Kasumi-1 (cell line): ENCODE measurements at places on chromosomes 7 and 10.

- peak; percentile 60 for DNase-seq
Observed at GRCh38 chr10:19824381-19825342, 8.4 kb downstream of the PLXDC2 start.

DNA sequence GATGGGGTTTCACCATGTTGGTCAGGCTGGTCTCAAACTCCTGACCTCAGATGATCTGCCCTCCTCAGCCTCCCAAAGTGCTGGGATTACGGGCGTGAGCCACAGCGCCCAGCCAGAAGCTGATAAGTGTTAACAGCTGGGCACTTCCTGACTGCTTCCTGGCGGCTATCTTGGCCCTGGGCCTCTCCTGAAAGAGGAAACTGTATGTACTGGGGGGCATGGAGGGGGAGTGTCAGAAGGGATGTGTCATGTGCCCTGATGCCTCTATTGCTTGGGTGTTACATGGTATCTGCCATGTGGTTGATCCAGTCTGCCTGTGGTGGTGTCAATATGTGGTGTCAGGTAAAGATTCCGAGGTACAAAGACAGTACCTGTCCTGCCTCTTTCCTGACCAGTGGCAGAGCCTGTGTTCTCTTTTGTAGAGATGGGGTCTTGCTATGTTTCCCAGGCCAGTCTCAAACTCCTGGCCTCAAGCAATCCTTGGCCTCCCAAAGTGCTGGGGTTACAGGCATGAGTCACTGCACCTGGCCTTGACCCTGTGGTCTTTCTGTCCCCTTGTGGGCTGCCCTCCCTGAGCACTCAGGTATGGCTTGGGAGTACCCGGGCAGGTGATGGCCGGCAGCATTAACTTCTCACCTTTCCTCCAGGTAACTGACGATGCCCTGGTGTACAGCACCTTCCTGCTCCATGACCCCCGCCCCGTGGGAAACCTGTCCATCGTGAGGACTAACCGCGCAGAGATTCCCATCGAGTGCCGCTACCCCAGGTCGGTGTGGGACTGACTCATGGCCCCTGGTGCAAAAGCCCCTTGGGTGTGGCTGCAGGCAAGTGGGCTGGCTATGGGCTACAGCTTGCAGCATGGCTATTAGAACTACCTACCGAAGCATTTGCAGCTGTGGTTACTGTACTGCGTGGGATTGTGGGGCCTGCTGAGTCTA lies 4.4 kb downstream of the ZP3 start:
- peak; percentile 85 for DNase-seq

DNA sequence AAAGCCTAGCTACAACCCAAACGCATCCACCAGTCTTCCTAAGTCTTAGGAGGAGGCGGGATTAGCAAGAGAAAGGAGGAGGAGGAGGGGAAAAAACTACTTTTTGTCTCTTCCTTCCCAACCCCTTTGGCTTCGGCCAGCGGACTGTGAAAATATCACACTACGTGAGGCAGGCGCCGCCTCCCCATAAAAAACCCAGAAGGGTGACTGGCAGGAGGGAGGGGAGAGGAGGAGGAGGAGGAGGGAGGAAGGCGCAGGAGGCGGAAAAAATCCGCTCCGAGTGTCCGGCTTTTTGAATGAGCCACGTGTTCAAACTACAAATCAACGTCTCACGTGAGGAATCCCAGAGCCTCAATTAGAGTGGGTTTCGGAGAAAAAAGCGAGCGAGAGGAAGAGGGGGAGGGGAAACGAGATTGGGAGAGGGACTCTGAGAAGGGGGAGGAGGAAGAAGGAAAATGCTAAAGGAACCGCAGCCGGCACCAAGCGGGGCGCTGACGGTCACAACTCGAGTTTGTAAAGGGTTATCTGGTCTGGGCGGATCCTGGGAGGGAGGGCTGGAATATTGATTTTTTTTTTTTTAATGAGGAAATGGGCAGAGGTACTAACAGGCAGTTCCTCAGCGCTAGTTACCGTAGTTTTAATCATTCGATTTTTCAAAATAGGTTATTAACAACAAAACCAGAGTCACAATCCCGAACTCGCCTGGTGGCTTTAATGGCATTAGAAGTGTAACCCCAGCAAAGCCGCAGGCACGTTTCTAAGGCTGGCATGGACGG lies at the start of gene IGF2BP3:
TSS of gene IGF2BP3 (minus strand) at position 162 of the 776 bp plus-strand sequence. CDS start 381 bp downstream, outside the sequence.
- peak; percentile 99 for DNase-seq

DNA sequence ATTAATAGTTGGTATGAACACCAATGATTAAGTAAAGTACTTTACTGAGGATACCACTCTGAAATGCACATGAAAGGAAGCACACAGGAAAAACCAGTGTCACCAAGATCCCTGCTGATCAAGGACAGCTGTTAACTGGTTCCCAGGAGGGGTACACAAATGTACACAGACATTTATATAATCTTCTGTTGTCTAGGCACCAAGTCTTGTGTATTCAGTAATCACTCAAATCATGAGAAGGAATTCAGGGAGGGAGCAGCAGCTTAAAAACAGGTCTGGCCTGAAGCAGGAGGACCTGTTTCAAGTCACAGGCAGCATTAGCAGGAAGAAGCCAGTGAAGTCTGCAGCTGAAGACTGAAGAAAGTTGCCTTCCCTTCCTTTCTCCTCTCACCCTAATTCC lies 18.7 kb downstream of the MPP7 start:
- DNase-seq: no peak

- peak; percentile 53 for DNase-seq
Observed at GRCh38 chr7:100613412-100614175, 1.3 kb downstream of the MOSPD3 start.

- no peak for DNase-seq
Observed at GRCh38 chr7:139743267-139743966, 34.4 kb downstream of the HIPK2 start.

- DNase-seq: no peak
Observed at GRCh38 chr7:10238641-10239040, 735.0 kb upstream of the PHF14 start.

DNA sequence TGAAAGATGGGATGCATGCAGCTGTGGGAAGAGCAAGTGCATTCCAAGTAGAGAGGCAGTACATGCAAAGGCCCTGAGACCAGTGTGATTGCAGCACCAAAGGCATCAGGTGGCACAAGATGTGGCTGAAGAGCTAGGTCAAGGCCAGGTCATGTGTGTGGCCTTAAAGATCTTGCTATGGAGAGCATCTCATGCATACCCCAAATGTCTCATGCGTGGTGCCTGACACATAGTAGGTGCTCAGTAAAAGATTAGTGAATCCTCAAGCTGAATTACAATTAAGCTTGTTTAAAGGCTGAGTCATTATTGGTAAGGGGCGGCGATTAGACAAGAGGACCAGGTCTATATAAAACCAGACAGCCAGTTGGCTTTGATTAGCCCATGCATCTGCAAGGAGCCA lies 336.6 kb downstream of the FGFR2 start:
- DNase-seq: no peak

DNA sequence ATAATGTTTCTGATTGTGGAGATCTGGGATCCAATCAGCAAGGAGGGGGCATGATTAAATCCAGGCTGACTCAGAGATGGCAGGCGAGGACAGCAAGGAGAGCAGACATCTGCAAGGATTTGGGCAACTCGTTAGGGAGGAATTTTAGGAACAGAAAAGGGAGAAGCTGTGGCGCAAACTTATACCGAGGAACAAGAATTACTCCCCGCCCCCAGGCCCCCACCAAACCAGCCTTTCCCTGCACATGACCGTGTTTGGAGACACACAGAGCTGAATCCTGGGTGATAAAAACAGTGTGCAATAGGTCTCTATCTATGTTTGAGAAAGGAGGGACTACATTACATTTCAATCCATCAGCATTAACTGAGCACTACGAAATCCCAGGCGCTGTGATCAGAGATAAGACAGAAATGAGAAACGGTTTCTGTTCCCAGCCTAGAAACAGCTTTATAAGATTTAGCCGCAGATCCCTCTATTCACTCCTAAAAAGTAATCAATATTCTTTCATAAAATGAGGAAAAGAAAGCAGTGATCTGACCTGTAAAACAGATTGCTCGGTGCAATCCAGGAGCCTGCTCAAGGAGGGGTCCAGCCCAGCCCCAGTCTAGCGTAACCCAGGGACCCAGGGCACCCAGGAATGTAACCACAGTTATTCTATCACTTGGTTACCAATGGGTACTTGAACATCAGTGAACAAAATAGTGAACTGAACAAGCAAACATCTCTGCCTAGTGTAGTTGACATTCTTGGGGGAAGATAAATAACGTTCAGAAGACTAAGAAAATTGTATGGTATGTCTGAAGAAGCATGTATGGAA lies 37.2 kb upstream of the RAPGEF5 start:
- no peak for DNase-seq

DNA sequence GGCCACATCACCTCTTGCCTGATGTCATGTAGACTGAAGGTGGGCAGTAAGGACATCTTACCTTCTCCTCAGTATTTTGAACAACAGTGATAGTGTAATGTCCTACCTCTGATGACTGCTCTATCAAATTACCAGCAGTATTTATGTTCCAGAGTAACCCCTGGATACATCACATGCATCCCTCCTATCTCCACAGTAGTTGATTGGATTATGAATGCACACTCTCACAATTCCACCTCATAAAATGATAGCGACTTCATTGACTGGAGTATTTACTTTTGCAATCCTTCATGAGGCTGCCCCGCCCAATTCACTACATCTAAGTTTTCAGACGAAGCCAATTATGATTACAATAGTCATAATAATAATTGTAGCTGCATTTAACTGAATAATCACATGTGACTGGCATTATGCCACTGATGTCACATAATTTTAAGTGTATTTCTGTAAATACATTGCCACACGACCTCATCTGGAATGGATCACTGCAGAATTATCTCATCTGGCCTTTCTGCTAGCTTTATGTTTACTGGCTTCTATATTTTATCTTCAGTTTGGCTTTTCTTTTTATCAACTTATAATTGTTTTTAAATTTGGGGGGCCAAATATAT lies 268.9 kb downstream of the SLC25A13 start:
- no peak for DNase-seq

DNA sequence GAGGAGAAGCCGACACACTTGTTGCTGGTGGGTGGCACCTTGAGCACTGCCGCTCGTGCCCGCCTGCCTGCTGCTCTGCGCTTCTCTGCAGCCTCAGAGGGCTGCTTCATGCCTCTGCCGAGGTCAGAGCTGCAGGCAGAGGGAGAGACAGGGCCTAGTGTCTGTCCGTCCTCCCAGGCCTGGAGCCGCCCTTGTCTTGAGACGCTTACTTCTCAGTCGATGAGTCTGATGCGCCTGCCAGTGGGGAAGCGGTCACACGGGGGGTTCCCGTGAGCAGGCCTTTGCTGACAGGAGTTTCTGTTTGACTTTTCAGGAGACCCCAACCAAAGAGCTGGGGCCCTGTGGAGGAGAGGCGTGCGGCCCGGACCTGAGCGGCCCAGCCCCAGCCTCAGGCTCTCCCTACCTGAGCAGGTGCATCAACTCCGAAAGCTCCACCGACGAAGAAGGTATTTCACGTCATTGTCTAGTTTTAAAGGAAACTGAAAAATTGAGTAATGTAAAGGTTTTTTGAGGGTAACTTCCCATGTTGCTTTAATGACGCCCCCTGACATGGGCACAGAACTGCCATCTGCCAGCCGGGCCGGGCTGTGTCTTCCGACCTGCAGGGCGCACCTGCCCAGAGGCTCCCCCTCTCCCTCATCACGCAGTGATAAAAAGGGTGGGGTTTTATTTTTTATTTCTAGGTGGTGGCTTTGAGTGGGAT lies 7.8 kb upstream of the BHLHA15 start:
- DNase-seq: no peak

DNA sequence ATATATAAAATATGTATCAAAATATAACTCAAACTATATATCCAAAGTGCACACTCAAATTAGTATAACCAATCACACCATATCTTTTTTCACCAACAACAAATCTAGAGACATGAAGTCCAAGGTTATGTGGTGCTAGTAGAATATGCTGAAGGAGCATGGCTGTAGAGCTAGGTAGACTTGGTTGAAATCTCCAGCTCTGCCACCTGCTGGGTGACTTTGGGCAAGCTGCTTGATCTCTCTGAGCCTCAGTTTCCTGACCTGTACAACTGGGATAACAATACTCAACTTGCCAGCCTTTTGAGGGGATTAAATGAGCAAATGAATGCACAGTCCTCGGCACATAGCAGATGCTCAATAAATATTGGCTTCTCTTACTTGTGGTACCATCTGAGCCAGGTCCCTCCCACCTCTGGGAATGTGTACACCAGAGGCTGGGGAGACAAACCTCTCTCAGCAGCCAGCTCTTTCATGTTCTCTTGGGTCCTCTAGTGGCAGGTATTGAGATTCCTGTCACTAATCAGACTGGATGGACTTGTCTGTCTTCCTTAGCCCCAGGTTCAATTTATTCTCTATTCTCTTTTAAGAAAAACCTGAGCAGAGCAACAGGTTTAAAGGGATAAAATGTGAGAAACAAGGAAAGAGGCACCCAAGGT lies 94.3 kb upstream of the PDE1C start:
- peak; percentile 82 for DNase-seq

GRCh38 chr10:18668026-18668425 lies 8.8 kb downstream of the ARL5B start:
- no peak for DNase-seq

- peak; percentile 68 for DNase-seq
Observed at GRCh38 chr7:36208426-36208825, 55.4 kb downstream of the EEPD1 start.

DNA sequence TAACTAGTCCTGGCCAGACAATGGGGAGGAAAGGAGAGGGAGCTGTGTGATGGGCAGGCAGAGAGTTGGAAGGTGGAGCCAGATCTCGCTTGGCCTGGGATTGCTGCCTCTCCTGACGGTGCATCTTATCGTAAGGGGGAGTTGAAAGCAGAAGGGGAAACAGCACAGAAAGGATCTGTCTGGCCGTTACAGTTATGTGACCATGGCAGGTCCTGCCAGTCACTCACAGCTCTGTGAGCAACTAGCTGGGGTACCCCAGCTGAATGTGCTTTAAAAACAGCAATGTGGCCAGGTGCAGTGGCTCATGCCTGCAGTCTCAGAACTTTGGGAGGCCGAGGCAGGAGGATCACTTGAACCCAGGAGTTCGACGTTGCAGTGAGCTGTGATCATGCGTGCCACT lies 8.1 kb downstream of the BLVRA start:
- no peak for DNase-seq

GRCh38 chr7:71144963-71145362 lies 13.0 kb downstream of the GALNT17 start:
- no peak for DNase-seq

GRCh38 chr7:21454182-21454581 lies 26.3 kb downstream of the SP4 start:
- no peak for DNase-seq

DNA sequence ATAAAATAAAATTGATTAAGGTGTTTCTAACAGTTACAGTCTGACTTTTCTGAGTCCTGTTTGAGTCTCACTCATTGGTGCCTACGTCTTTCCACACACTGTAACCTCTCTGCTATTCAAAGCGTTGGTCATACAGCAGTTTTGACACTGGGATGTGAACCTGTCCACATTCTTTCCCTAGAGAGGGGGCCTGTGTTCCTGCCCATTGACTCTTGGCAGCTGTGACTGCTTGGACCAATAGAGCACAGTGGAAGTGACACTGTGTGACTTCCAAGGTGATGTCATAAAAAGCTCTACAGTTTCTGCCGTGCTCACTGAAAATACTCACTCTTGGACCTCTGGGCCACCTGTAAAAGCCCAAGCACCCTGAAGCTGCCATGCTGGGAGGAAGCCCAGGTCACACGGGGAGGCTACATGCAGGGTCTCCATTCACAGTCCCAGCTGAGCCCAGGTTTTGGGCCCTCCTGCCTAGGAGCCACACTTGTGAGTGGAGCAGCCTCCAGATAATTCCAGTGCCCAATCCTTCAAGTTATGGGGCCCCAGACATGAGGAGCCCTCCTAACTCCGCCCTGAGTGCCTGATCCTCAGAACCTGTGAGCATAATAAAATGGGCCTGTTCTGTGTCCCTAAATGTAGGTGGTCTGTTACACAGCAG lies 704 bp upstream of the ANTXRL start:
- no peak for DNase-seq
